ENCODE measurements at places on chromosomes 3 and 15.

DNA sequence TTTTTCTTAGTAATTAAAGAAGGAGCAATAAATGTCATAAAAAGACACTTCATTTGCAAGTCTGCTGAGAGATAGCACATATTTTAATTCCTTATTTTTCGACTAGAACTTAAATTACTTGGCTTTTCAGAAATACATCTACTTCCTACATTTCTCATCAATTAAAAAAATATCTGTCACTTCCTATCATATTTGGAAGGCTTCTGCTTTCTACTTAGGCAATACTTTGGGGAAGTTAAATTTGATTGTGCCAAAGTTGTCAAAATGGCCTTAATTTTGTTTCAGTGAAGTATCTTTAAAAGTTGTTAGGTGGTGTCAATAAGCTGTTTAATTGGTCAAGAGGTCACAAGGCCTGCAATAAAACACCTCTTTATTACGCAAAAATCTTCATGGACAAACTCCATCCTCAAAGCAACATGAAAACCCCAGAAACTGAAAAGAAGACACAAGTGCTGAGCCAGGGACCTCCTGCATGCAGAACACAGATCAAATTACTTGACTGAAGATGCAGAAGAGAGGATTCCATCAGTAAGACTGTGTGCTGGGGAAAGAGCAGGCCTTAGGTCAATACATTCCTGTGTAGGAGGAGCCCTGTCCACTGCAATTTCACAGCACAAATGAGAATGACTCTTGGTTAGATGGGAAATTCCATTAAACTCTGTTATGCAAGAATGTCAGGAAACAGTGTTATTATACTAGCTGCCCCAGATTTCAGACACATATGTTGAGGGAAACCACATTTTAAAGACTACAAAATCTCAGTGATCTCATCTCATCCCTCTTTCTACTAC, 48.0 kb upstream of the FSTL1 start:
- DNase-seq = peak; percentile 94

GRCh38 chr15:85587707-85588411, 206.9 kb downstream of the KLHL25 start:
- no peak for DNase-seq

DNA sequence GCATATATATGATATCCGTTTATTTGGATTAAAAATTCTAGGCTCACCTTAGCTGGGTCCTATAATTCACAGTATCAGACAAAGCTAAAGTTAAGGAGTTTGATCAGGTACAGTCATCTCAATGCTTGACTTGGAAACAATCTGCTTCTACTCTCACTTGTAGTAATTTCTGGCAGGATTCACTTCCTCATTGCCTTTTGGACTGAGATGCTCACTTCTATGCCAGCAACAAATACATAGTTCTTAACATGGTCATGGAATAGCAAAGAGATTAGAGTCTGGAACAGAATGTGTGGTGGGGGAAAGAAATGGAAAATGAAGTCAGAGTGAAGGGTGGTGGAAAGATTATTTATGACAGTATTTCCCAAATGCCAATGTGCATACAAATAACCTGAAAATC, 693.6 kb downstream of the CADM2 start:
- no peak for DNase-seq

DNA sequence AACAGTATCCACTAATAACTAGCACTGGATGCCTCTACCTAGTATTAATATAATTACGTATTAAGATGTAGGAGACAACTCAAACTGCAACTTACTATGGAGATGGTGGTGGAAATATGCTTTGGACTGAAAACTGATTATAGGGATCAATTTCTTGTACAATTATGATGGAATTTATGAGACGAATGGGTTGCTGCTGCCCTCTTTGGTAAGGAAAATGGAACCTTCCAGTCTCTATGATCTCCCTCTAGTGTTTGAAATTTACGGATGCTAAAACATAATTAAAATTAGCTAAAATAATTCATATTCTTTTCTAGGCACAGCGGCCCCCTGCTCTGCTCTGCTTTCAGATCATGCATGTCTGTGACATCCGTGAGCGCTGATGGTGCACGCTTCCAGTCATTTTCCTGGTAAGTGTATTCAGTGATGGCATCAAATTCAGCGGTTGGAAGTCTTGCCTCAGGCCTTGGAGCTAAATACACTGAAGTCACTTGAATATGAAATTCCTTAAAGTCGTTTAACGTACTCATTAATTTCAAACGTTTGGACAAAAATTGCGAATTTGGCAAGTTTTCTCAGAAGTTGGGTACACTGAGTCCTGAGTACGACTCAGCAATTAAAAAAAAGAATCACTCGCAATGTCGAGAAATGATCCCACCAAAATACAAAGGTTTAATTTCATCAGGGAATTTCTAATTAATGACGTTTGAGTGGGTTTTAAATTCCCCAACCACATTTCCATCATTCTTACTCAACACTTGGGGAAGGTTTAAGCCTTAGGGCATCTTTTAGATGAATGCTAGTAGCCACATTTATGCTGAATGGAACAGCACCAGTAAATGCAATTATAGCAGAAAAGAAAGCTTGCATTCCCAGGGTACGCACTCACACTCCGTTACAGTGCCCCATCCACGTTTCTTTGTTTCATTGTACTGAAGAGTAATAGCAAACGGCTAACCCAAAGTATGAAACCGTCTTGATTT, 132.6 kb downstream of the NR2F2 start:
- no peak for DNase-seq

DNA sequence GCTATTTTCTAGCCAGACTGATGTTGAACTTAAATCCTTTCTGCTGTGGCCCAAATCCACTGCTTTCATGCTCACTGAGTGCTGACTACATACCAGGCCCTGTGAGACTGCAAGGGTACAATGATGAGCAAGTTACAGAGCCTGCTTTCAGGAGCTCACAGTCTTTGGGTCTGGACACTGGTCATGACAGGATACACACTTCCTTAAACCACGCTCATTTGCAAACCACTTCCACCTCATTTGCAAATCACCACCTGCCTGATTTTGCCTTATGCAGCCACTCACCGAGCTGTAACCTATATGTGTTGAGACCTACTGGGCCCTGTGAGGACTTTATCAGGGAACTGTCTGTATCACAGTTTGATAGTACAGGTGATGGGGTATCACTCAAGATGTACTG, 50.2 kb upstream of the LRRC58 start:
- DNase-seq = no peak

DNA sequence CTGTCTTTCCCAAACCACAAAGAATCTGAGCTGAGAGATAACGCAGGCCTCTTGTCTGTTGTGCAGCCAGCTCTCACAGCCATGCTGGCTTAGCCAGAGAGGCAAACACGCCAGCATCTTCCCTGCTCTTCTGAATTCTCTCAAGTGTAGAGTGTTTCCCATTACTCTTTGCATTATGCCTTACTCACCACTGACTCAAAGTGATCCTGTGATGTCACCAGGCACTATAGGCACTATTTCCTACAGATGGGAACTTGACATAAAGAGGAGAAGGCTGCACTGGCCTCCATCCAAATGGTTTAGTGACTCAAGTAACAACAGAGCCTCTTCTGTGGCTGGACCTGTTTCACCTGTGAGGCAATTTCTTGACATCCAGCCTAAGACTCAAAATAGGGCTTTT, 44.4 kb downstream of the PDZRN3 start:
- peak; percentile 38 for DNase-seq

DNA sequence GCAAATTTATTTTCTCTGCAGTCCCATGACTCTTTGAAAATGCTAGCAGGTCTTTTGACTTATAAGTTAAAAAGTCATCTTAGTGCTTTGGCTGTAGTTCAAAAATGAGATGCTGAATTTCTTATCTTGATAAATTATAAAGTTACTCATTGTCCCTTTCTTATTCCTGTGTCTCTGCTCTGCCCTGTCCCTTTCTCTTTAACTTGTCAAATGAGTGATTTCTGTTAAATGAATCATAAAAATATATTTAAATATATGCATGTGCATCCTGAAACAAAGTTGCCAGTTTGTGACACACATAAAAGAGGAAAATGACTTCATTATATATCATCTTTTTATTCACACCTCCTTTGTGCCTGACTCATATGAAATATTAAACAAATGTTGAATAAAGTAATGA, 1097.3 kb upstream of the EPHA6 start:
- DNase-seq = no peak

GRCh38 chr15:79904271-79904670, 7.5 kb upstream of the MTHFS start:
- DNase-seq = no peak

GRCh38 chr15:40130799-40131502, 22.3 kb upstream of the BMF start:
- no peak for DNase-seq

- no peak for DNase-seq
Measured at GRCh38 chr3:87145553-87145952, 81.6 kb upstream of the CHMP2B start.

GRCh38 chr15:62262305-62262941, 97.3 kb upstream of the C2CD4B start:
- DNase-seq = no peak

GRCh38 chr3:13068269-13069010, 4.8 kb downstream of the IQSEC1 start:
- no peak for DNase-seq

All from amniotic stem cell (primary cell).